AG04449 (cell line): ENCODE measurements at places on chromosomes 5 and 9.

DNA sequence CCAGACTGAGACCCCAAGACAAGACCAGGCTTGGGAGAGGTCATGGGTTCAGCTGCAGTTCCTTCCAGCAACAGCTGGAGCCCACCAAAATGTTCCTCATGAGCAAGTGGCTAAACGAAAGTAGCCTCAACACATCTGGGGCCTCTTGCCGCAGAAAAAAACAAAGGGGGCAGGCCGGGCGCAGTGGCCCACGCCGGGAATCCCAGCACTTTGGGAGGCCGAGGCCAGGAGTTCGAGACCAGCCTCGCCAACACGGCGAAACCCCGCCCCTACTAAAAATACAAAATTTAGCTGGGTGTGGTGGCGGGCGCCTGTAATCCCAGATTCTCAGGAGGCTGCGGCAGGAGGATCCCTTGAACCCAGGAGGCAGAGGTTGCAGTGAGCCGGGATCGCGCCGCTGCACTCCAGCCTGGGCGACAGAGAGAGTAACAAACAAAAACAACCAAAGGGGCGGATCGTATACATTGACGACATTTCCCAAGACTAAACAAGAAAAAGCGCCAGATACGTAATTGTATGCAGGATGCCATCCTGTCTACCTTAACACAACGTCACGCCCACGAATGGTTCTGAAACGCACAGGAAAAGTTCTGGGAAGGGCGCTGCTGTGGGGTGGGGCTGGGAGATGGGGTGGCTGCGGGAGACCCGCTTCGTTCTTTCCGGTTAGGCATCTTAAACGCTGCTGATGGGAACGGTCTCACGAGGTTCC is 1.7 kb downstream of the INPP5E start:
- no peak for DNase-seq

DNA sequence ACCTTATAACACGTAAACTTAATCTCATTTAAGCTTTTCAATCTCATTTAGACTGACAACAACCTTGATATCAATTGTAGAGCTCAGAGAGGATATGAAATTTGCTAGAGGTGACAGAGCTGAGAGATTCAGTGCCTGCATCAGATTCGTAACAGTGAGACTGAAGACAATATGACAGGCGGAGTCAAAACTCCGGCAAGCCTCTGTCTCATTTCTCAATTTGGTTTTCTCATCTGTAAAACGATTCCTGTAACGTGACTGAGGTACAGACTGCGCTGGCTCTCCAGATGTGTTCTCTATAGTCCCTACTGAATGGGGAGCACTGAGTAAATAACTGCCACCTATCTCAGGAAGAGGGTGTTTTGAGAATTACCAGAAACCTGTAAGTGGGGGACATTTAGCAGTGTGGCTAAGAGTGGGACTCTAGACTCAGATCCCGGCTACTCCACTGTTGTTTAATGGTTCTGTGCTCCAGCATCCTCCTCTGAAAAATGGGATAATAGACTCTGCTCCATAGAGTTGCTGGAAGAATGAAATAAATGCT is 3.0 kb upstream of the MCIDAS start:
- no peak for DNase-seq

GRCh38 chr9:137297966-137298365 is 4.1 kb downstream of the NRARP start:
- no peak for DNase-seq

- no peak for DNase-seq
Measured at GRCh38 chr5:38866362-38867031, 20.7 kb downstream of the OSMR start.

DNA sequence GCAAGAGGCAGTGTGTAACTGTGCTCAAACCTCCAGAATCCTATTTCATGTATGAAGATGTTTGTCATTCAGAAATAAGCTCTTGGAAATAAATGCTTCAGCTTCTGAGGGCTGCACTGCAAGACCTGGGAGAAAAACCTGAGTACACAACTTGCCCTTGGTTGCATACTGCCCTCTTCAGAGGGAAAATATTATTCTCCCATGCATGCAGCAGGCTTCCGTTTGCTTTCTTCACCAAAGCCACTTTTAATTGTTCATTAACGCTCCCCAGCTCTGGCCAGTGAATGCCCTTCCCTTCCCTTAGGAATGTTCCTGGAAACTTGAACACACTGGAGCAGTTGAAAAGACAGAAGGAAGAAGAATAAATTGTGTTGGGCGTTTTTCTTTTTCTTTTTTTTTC is 2.5 kb upstream of the WHRN start:
- DNase-seq = no peak

DNA sequence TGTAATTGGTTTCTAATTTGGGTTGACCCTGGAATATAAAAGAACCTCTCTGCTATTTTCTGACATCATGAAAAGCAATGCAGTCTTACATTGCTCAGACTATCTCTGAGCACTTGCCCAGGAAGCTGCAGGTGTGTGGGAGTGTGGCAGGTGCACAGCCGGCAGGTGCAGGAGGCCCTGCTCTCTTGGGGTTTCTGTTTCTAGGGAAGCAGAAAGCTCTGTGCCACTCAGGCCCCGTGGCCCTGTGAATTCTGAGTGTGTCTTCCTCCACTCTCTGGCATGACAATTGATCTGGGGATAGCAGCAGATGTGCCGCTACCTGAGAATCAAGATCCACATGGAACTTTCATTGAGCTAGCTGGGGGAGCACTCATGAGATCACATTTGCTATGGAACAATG is 45.7 kb upstream of the IRX2 start:
- no peak for DNase-seq

GRCh38 chr5:158676642-158677469 is 422.9 kb downstream of the EBF1 start:
- DNase-seq = no peak

GRCh38 chr5:132202711-132203463 is 24.8 kb downstream of the P4HA2 start:
- DNase-seq = no peak

- DNase-seq = no peak
Measured at GRCh38 chr5:68325065-68325580, 109.6 kb downstream of the PIK3R1 start.

DNA sequence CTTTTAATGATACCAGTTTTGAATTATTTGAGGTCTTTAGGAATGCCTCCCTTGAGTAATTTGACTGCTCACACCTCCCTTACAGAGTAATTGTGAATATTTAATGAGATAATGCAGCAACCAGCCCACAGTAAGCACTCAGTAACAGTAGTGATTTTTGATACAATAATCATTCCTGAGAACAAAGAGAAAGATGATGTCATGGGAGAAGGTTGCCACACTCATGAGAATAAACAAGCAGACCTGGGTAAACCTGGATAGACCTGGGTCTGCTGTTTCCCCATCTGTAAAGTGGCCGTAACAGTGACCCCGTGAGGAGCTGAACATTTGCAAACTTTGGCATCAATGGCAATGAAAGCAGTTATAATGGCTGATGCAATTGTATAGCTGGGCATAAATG is 4.2 kb downstream of the C1QTNF2 start:
- no peak for DNase-seq

GRCh38 chr9:136077491-136077890 is 17.6 kb downstream of the NACC2 start:
- no peak for DNase-seq

- DNase-seq = no peak
Measured at GRCh38 chr5:60417500-60418181, 282.3 kb downstream of the DEPDC1B start.

- DNase-seq = no peak
Measured at GRCh38 chr5:150706776-150707390, 6.0 kb upstream of the RBM22 start.

DNA sequence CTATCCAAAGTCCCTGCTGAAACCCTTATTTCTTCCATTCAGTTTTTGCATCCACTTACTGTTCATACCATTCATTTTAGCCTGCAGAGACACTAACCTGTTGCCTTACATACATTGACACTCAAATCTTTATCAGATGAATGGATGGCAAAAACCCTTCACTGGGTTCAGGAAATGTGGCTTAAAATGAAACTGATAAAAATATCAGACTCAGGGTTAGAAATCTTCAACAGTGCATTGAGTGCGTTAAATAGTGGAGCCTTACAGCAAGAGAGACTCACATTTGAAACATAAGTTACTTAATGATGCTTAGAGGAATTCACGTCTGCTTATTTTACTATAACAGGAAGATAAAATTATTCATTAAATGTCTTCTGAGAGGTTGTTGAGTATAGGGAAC is 28.0 kb upstream of the BNC2 start:
- no peak for DNase-seq

- DNase-seq = no peak
Measured at GRCh38 chr5:40315126-40315525, 364.6 kb upstream of the PTGER4 start.

DNA sequence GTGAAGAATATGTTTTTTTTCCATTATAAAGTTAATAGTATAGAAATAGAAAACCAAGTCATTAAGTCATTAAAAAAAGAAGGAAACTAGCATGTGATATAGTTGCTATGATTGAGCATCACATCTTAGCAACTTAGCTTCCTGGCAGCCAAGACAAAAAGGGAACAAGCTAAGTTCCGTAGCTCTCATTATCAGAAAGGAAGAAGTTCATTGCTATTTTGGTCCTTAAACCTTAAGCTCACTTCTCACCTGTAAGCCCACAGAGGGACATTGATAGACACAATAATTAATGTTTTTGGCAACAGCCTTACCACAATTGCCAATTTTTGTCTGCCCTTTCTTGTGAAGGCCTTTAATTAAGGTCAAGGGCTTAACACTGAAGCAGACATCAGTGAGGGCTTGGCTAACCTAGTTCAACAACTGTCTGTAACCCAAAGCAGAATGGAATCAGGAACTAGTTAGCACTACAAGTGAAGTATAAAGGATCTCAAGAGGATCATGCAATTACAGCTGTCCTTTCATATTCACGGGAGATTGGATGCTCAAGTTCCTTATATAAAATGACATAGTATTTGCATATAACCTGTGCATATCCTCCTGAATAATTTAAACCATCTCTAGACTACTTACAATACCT is 24.0 kb upstream of the KLF4 start:
- DNase-seq = no peak

DNA sequence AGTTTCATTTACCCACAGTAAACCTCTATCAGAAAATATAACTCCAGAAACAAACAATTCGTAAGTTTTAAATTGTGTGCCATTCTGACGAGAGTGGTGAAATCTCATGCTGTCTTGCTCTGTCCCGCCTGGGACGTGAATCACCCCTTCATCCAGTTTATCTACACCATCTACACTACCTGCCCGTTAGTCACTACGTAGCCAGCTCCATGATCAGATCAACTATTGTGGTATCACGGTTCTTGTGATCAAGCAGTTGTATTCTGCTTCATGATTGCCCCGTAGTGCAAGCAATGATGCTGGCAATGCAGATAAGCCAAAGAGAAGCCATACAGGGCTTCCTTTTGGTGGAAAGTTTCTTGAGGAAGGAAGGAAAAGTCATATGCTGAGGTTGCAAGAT is 150.3 kb downstream of the GOLPH3 start:
- no peak for DNase-seq

GRCh38 chr5:146185161-146185560 is 2.7 kb upstream of the LARS1 start:
- no peak for DNase-seq

GRCh38 chr5:102666164-102666946 is 88.8 kb upstream of the PAM start:
- no peak for DNase-seq

GRCh38 chr5:468401-468800 is 25.4 kb downstream of the EXOC3 start:
- DNase-seq = no peak

GRCh38 chr9:5438301-5439162 is 807 bp upstream of the PLGRKT start:
- DNase-seq = no peak

- no peak for DNase-seq
Measured at GRCh38 chr5:107519900-107520354, 150.8 kb downstream of the EFNA5 start.

DNA sequence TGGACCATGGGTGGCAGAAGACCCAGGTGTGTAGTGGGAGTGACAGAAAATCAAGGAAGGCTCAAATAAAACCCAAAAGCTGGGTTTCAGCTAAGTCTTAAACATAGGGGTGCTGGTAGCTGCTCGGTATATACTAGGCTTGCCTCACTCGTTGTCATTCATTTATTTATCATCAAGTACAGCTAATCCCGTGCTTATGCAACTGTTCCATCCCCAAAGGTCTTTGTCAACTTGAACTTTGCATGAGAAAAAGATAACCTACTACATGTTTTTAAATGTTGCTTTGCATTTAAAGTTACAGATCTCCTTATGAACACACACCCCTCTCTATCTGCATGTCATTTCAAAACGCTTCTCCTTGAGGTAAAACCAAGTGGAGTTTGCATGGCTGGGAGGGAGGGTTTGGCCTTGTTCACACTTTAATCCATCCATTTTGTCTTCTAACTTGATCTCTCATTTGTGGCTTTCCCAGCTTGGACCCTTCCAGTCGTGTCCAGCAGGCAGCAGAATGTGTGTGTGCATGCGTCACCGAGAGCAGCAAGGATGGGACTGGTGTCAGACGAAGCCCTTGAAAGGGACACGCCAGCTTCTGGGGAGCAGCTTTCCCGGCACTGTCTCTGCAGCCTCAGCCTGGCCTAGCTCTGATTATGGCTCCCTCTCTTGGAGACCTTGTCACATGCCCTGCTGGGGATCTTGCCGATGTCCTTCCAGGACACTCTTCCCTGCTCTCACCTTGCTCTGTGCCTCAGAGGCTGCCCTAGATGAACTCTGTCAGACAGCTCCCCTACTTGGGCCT is 133.5 kb downstream of the GADD45G start:
- DNase-seq = no peak

DNA sequence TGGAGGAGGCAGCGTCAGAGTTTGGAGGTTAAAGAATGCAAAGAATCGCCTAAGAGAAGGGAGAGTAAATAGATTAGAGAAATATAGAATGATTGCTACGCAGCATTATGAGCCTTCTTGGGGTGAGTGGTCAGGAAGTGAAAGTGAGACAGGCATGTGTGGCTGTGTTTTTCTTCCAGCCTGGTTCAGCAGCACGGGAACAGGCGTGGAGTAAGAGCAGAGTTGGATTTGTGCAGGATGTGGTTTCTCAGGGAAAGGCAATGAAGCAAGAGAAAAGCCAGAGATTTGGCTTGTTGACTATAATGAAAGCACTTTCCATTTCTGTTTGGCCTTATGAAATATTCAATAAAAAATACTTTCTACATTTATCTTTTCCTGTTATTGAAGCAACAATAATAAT is 34.3 kb upstream of the FRMD3 start:
- peak; percentile 55 for DNase-seq

DNA sequence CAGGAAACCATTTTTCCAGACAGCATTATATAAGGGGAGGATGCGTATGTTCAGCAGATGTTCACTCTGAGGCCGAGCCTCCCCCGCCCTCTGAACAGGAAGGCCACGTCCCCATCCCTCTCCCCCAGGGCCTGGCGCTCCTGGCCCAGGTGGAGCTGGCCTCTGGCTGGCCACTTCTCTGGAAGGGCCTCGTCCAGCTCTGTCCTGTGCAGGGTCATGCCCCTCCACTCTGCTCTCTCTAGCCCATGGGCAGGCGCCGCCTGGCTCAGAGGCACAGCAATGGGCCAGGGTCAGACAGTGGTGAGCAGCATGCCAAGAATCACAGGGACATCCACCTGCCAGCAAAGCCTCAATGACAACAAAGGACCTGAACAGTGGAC is 34.2 kb downstream of the ADAMTS2 start:
- no peak for DNase-seq
